ENCODE measurements at places on chromosomes 12 and 14. TPM values are rescaled to one million over a fixed set of nuclear protein-coding genes. Genes with fewer than 3 reads are reported as not detected.
A peak's percentile ranks its signal among the peaks of the same experiment; 100 is the strongest.

The TEX22 gene
- polyA plus RNA-seq: 0.15 TPM

The INSM2 gene
- polyA plus RNA-seq: not detected

The EML1 gene
- polyA plus RNA-seq: not detected

DNA sequence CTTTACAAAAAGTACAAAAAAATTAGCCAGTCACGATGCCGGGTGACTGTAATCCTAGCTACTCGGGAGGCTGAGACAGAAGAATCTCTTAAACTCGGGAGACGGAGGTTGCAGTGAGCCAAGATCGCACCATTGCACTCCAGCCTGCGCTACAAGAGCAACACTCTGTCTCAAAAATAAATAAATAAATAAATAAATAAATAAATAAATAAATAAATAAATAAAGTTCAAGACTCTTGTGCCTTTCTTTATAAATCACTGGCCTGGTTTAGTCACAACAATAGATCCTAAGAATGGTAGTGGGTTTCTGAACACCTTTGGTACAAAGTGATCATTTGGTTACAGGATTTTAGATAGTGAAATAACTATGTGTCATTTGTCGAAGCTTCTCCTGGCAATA is 46.1 kb downstream of the ARL1 start:
- H3K27ac ChIP-seq: no peak overlapping the region
- no peaks in the 10 kb centered on the region for H3K27me3 ChIP-seq
- peaks cover 89% of the 10 kb centered on the region for H3K36me3 ChIP-seq
- DNase-seq: no peak
- no peak overlapping the region for H3K4me3 ChIP-seq

DNA sequence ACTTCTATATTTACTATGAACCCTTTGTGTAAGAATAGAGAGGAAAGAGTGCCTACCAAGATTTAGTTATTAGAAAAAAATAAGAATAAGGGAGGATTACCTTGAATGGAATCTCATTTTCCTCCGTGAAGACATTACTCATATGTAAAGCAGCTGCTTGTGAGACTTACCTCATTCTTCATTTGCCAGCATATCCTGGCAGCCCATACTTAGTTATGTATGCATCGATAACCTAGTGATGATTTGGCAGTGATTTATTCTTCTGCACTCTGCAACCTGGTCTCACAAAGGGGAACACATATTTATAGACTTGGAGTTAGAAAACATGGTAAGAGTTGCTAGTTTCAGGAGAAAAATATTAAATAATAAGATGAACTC is 56.8 kb downstream of the LRFN5 start:
- DNase-seq: no peak
- H3K4me1 ChIP-seq: no peaks in the 10 kb centered on the region

DNA sequence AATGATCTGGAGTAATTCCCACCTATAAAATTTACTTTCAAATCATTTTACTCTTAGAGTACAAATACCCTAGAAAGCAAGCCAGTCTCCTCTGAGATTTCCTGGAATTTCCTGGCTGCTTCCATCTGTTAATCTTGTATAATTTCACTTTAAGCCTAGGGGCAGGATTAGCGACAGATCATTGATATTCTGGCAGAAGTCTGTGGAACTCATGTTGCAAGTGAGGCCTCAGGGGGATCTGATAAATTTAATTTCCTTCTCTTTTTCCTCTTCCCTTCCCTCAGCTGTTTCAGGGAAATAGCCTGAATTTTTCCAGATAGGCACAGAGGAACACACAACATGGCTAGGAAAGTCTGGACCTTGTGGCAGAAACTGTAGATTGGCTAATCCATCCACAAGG is 5.9 kb upstream of the KRT6A start:
- H3K4me3 ChIP-seq: no peak overlapping the region
- no peaks in the 10 kb centered on the region for H3K36me3 ChIP-seq
- peaks cover 3% of the 10 kb centered on the region for H3K4me1 ChIP-seq
- peaks cover 15% of the 10 kb centered on the region for H3K27me3 ChIP-seq
- DNase-seq: no peak

DNA sequence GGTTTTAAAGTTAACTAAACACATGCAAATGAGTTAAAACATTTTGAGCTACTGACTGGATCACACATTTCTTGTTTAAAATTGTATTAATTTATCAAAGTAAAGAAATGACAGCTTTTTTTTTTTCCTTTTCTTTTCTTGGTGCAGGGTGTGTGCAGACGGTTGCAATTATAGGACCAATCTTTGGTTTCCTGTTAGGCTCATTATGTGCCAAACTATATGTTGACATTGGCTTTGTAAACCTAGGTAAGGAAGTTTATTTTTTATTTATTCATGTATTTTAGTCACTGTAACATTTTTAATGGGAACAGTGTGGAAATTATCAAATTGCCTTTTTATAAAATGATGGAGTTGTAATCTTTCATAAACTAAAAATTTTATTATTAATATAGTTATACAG is 21.9 kb downstream of the SLCO1C1 start:
- H3K27ac ChIP-seq: no peak overlapping the region
- H3K4me1 ChIP-seq: no peaks in the 10 kb centered on the region
- H3K4me3 ChIP-seq: no peak overlapping the region

GRCh38 chr12:21369141-21369980 is 3.3 kb upstream of the IAPP start:
- peaks cover 8% of the 10 kb centered on the region for H3K27me3 ChIP-seq
- no peak for DNase-seq
- H3K4me1 ChIP-seq: no peaks in the 10 kb centered on the region
- no peaks in the 10 kb centered on the region for H3K36me3 ChIP-seq
- H3K4me3 ChIP-seq: no peak overlapping the region

DNA sequence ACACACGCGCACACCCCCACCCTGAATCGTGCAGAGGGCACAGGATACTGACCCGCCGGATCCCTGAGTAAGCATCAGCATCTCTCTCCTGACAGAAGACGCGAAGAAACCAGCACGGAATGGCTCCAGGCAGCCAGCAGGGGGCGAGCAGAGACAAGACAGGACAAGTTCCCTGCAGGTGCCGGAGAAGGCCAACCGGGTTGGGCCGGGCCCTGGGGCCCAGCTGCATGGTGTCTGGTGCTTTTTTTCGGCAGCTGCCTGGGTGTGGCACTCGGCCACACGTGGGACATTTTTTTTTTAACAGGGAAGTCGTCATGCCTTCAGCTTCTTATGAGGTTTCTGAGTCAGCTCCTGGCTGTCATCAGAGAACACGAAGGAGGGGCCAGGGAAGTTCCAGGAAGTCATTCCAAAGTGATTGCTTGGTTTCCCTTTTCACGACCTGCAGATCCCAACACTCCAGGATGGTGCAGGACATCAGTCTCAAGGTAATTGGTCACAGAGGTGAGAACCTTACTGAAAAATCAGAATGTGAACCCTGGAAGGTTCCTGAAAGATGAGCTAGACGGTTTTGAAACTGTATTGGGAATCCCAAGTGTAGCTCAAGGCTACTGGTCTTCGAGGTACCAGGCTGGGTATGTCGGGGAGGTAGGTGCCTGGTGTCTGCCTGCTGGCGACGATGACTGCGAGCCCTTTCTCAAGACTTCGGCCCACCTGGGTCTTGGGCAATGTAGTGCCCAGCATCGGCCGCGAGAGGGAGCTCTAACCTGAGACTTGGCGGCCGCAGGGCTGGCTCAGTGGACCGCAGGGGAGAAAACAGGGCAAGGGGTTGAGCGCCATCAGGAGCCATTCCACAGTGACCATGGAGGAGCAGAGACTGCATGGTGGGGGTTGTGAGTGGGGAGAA is 190.8 kb upstream of the PRMT8 start:
- peaks cover 21% of the 10 kb centered on the region for H3K27me3 ChIP-seq
- peak; percentile 62 for DNase-seq
- peaks cover 9% of the 10 kb centered on the region for H3K4me1 ChIP-seq
- H3K36me3 ChIP-seq: no peaks in the 10 kb centered on the region

DNA sequence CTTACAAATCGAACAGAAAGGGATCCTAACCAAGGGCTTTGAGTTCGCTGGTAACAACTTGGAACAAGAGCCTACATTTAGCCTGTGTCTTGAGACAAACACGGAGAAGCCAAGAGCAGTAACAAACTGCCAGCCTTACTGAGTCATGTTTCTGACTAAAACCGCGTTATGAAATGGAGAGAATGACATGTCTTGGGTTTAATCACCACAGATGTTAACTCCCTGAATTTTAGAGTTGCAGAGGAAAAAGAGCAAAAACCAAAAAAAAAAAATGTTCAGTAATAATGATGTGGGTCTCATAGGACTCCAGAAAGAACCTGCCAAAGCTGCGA is 1.0 kb downstream of the BLTP3B start:
- H3K27me3 ChIP-seq: no peaks in the 10 kb centered on the region
- no peak for DNase-seq
- H3K27ac ChIP-seq: peak overlapping the region; percentile 94
- H3K4me3 ChIP-seq: peak overlapping the region; percentile 98
- no peaks in the 10 kb centered on the region for H3K36me3 ChIP-seq

DNA sequence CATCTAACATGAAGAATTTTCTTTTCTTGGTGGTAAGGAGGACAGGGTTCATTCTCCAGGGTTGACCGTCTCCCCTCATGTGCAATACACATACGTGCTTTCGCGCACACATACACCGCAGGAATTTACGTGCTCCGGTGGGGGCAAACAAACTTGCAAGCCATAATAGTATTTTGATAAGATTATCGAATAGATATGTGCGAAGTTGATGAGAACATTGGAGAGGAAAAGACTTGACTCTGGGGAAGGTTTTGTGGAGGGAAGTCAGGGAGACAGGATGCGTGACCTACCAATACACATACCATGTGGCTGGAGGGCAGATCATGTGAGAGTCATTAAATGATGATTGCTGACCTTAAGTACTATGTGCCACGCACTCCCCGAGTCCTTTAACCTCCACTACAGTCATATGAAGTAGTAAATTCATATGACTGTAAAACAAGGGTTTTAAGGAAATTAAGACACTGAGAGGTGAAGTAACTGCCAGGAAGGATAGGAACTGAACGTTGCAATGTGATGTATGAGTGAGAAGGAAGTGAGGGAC is 921 bp downstream of the RAD51B start:
- H3K27ac ChIP-seq: peak overlapping the region; percentile 97
- peaks cover 17% of the 10 kb centered on the region for H3K36me3 ChIP-seq
- H3K4me3 ChIP-seq: peak overlapping the region; percentile 97

DNA sequence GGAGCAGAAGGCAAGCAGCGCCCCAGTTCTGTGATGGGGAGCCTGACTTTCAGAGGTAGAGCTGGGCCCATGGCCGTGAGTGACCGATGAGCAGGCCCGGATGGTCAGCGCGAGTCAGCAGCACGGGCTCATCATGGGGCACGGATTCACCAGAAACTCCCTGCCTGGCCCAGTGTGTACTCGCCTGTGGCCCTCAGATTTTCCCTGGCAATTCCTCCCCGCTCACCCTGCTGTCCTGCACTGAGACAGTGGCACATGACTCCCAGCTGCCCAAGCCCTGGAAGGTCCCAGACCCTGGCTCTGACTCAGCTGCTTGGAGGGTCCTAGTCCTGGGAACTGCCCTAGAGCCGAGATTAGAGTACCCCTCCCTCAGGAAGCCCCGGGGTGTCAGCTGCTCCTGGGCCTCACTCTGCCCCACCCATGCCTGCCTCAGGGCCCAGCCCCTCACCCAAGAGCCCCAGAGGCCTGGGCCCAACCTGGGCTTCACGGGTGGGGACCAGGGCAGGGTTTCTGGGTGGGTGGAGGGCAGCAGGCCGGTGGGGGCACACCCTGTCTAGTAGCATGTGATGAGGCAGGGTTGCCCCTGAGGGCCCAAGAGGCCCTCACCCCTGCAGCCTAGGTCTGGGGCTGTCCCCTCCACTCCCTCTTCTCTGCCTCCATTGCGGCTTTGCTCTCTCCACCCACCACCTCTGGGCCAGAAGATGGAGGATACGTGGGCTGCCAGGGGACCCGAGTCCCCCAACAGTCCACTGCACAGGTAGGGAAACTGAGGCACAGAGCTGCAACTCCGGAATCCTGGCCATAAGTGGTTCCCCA is 8.4 kb downstream of the TRMT61A start:
- no peaks in the 10 kb centered on the region for H3K27me3 ChIP-seq
- no peaks in the 10 kb centered on the region for H3K36me3 ChIP-seq
- no peaks in the 10 kb centered on the region for H3K4me1 ChIP-seq
- DNase-seq: no peak
- peak overlapping the region; percentile 66 for H3K27ac ChIP-seq
- H3K4me3 ChIP-seq: no peak overlapping the region

DNA sequence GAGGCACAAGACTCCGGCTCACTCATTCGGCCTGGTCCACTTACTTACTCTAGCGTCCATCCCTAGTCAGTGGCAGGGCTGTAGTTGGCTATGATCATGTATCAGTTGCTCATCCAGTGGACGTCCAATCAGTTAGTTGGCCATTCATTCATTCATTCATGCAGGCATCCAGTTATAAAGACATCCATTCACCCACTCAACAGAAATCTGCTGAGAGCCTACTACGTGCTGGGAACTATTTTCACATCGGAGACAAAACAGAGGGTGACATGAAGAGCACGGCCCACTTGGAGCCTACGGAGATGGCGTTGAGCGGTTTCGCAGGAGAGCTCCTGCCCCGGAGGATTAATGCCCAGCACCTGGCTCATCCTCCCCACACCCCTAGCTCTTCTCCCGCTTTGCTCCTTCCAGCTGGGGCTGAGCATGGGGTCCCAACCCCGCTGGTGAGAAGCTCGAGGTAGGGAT is 49.7 kb downstream of the SNAPC1 start:
- peaks cover 8% of the 10 kb centered on the region for H3K4me1 ChIP-seq
- no peak overlapping the region for H3K27ac ChIP-seq
- H3K4me3 ChIP-seq: peak overlapping the region; percentile 89
- no peaks in the 10 kb centered on the region for H3K36me3 ChIP-seq

DNA sequence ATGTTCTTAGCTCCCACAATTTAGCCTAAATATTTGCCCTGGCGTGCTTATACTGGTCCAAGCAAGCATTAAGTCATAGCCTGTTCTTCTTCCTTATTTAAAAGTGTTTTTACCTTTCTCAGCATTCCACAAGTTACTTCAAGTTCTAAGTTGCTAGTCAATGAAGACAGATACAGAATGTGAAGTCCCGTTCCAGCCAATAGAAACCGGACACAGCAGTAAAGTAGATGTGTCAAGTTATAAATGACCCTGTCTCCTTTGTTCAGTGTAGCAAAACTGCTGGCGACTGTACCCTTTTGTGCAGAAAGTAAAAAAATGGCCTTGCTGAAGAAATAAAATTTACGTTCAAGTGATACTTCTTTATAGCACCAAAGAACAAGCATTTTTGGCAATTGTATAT is 3.9 kb downstream of the SNAPC1 start:
- no peak overlapping the region for H3K27ac ChIP-seq
- no peaks in the 10 kb centered on the region for H3K36me3 ChIP-seq
- DNase-seq: no peak
- H3K4me3 ChIP-seq: no peak overlapping the region
- peaks cover 48% of the 10 kb centered on the region for H3K4me1 ChIP-seq
- H3K27me3 ChIP-seq: no peaks in the 10 kb centered on the region

DNA sequence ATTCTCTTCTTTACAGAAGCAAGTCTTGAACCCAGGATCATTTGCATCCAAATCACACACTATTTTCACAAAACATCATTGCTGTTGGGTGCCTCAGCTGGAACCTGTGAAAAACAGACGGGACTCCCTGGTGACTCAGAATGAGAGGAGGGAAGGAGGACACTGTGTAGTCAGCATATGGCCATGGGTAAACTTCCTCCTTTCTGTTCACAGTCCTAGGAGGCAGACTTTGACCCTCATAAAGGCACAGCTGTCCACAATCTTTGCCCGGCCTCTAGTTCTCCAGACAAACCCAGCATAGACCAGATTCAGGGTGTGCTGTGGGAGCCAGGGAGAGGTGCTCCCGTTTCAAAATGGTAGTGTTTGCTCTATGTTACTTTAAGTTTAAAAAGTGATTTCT is 62.0 kb downstream of the DYRK2 start:
- no peaks in the 10 kb centered on the region for H3K4me1 ChIP-seq
- H3K27ac ChIP-seq: no peak overlapping the region
- H3K36me3 ChIP-seq: peaks cover 2% of the 10 kb centered on the region
- no peaks in the 10 kb centered on the region for H3K27me3 ChIP-seq
- DNase-seq: no peak

- no peaks in the 10 kb centered on the region for H3K27me3 ChIP-seq
- no peak overlapping the region for H3K4me3 ChIP-seq
- H3K36me3 ChIP-seq: no peaks in the 10 kb centered on the region
- DNase-seq: no peak
- no peak overlapping the region for H3K27ac ChIP-seq
- H3K4me1 ChIP-seq: peaks cover 4% of the 10 kb centered on the region
These were observed 22.1 kb upstream of the ITPK1 start for GRCh38 chr14:93137864-93138263.

All from naive thymus-derived CD8-positive, alpha-beta T cell (primary cell).